Left renal pelvis (tissue), 4 donors: ENCODE measurements at places on chromosomes 4 and X.

- DNase-seq, result no peak
Observed at GRCh38 chr4:78152795-78153194, 95.7 kb downstream of the FRAS1 start.

- no peak for DNase-seq
Observed at GRCh38 chr4:168844353-168845049, 165.6 kb downstream of the CBR4 start.

DNA sequence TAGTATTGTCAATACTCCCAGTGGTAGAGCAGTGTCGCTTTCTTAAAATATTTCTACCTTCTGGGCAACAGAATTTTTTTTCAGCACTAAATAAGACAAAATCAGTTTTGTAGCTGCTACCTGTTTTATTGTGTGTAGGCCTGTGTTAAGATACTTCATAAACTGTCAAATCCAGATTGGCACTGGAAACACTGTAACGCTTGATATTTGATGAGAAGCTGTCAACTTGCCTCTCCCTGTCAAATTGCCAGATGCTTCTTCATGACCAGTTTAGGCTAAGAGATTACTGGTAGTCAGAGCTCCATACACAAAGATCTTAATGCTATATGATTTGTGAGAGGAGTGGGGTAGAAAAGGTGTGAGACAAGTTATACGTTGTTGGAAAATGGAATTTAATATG is 17.3 kb downstream of the TRAM1L1 start:
- DNase-seq, result no peak

GRCh38 chr4:17155486-17155885 is 257.0 kb upstream of the LDB2 start:
- no peak for DNase-seq

DNA sequence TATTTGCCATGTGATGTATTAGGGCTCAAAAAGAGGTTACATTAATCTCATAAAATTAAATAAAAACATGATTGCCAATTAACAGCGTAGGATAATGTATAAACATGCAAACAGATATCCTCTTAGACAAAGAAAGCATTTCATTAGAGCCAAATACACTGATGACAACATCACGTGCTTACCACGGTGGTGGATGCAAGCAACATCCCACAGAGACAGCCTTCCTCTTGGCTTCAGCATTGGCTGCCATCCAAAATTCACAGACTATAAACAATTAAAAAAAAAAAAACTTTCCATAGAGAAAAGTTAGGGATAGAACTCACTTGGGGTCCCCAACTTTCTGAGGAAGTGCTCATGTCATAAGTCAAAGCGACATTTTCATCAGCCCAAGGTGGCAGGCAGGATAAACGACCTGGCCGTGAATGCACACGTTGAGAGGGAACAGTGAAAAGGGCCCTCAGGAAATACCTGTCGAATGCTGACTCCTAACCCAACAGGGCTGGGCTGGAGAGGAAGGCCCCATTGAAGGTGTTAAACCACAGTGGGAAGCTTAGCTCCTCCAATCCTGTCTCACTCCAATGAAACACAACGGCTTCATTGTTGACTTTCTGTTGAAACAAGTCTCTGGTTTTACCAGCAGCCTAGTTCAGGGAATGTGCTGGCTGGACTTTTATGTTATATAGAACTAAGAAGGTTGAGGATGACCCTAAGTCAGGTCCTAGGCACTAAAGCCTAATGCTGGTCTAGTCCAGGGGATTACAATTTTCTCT is 48.4 kb downstream of the IDS start:
- DNase-seq, result no peak

- no peak for DNase-seq
Observed at GRCh38 chr4:137700751-137701150, 168.5 kb upstream of the PCDH18 start.
